ENCODE measurements at places on chromosomes 6 and 20.

- no peak for DNase-seq
These were observed 430 bp upstream of the FAM110A start for GRCh38 chr20:833121-833449.

- DNase-seq = no peak
These were observed 89.6 kb upstream of the SLC35F1 start for GRCh38 chr6:117817499-117817898.

GRCh38 chr6:153484056-153484455, 353.0 kb upstream of the RGS17 start:
- DNase-seq = no peak

DNA sequence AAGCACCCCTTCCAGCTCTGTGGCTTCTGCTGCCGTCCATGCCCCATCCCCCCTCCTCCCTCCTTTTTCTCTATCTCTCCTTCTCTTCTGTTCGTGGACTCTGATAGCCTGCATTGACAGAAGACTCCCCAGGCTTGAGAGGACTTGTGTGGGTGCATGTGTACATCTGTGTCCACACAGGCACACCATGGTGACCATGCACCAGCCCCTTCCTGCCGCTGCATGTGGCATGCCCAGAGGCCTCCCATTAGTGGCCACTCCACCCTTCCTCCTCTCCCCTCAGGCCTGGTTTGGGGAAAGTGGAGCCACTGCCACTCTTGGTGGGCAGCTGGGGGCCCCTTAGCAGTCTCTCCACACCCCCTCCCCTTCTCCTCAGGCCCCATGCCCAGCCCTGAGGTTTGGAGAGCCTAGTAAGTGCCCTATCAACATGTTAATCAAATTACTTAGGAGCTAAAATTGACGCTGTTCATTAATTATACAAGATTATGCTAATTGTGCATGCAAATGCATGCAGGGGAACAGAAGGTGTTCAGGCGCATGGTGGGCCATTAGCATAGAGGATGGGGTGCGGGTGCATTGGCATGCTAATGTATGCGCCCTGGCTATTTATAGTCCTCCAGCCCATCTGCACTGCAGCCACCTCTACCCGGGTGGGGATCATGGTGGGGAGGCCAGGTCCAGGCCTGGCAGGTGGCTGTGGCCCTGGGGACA, 45.9 kb downstream of the EBF4 start:
- DNase-seq = no peak

DNA sequence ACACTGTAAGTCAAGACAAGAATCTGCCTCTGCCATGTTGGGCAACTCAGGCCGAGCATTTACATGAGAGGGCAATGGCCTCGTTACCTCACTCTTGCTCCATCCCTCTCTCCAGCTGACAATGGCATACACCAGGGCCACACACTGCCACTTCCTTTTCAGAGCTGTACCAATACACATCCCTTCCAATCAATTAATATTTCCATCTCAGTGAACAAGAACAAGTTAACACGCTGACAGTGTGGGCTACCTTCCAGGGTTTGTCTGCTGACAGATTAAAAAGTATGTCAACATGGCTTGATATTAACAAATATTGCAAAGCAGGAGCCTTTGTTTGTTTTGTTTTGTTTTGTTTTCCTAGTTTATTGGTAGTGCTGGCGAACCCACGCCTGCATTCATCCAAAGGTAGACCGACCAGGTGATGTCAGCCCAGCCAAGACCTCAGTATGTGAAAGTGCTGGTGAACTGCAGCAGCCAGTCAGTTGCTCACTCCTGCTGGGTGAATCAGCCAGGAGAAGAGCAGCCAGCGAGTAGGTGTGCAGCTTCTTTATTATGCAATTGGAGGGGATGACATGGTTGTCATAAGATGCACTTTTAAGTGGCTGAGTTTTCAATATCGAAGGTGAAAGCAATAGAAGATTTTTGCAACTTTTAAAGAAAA, 487.3 kb upstream of the JARID2 start:
- no peak for DNase-seq

GRCh38 chr20:13277663-13278295, 56.7 kb downstream of the ISM1 start:
- DNase-seq = no peak

DNA sequence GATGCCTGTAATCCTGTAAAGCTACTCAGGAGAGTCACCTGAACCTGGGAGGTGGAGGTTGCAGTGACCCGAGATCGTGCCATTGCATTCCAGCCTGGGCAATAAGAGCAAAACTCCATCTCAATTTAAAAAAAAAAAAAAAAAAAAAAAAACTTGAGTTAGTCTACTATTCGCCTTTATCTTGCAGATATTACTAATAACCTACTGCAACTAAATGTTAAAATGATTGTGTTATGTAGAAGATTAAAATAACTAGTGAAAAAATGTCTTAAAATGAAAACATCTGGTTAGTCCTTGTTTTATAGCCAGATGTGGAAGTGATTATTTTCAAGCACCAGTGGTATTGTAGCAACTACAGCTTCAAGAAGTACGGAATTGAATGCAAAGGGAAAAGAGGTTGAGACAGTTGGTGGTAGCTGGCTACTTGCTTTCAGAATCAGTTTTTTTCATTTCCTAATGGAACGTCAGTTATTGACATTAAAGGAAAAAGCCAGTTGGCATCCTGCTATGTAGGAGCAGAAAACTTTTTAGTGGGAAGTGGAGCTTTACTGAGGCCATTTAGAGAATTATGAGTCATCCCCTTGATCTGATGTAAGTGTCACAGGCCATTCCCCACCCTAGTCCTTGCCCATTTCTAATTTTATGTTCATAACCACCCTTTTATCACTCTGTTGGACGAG, 43.8 kb upstream of the DYNLRB1 start:
- no peak for DNase-seq

GRCh38 chr20:15643713-15644112, 929.5 kb downstream of the KIF16B start:
- no peak for DNase-seq

DNA sequence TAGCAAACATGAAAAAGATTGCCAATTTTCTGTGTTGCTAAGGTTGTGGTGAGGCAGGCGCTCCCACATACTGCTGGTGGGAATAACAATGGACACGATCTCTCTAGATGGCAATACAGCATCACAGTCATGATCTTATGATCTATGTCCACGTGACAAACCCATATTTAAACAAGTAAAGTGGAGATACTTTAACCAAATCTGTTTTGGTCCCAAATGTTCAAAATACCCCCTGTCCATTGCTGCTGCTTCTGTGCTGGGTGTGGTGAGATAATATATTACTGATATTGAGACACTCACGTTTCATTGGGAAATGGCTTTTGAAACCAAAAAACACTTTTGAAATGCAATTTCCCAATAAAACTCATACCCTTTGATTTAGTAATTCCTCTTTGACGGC, 23.0 kb downstream of the SIRPD start:
- no peak for DNase-seq

DNA sequence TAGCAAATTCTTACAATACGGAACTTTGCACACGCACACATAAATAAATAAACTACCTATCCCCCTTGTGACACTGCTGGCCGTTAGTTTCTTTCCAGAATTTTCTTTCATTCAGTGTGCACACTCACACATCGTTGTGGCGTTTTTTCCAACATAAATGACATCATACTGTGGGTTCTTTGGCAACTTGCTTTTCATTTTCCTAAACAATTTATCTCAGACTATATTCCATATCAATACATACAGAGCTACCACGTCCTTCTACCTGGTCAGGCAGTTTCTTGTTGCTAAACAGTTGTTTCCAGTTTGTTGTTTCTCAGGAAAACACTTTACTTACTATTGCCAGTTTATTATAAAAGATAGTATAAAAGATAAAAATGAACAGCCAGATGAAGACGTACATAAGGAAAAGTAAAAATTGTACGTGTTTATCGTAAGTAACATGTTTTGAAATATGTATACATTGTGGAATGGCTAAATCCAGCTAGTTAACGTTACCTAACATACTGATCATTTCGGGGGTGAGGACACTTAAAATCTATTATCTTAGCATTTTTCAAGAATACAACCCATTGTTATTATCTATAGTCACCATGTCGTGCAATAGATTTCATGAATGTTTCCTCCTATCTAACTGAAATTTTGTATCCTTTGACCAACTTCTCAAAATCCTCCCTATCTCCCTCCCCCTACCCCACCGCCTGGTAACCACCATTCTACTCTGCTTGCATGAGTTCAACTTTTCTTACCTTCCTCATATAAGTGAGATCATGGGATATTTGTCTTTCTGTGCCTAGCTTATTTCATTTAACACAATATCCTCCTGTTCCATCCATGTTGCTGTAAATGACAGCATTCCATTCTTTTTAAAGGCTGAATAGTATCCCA, 1.2 kb upstream of the TP53RK start:
- DNase-seq = no peak

DNA sequence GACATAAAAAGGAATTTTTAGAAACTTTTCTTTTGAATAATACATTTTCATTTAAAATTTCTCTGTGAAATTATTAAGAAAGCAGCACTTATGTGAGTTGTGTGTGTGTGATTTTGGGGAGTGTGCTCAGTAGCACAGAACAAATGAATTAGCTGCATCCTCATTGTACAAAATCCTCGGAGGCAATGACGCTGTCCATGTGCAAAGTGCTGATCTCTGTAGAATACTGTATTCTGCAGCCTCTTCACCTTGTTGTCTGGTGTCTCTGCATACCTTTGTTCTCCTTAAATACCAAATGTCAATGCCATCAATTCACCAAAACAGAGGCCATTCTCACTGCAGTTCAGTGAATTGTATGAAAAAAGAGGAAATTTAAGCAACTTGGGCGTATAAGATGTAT, 838.4 kb downstream of the QKI start:
- no peak for DNase-seq

DNA sequence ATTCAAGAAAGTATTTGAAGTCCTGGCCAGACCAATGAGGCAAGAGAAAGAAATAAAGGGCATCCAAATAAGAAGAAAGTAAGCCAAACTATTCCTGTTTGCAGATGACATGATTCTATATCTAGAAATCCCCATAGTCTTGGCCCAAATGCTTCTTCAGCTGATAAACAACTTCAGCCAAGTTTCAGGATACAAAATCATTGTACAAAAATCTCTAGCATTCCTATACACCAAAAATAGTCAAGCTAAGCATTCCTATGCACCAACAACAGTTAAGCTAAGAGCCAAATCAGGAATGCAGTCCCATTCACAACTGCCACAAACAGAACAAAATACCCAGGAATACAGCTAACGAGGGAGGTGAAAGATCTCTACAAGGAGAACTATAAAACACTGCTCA, 60.1 kb upstream of the PHIP start:
- DNase-seq = no peak

DNA sequence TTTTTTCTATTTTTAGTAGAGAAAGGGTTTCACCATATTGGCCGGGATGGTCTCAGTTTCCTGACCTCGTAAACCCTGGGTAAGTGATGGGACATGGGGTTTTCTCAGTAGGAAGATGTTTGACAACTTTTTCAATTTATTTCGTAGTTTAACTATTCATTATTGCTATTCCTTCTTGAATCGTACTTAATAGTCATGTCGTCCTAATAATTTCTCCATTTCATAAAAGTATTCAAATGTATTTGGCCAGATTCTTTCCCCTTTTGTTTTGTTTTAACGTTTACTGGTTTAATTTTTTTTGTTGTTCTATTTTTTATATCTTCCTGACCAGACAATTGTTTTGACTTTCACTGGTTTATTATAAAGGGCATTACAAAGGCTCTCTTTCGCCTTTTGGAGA, 16.3 kb downstream of the GPX5 start:
- no peak for DNase-seq

DNA sequence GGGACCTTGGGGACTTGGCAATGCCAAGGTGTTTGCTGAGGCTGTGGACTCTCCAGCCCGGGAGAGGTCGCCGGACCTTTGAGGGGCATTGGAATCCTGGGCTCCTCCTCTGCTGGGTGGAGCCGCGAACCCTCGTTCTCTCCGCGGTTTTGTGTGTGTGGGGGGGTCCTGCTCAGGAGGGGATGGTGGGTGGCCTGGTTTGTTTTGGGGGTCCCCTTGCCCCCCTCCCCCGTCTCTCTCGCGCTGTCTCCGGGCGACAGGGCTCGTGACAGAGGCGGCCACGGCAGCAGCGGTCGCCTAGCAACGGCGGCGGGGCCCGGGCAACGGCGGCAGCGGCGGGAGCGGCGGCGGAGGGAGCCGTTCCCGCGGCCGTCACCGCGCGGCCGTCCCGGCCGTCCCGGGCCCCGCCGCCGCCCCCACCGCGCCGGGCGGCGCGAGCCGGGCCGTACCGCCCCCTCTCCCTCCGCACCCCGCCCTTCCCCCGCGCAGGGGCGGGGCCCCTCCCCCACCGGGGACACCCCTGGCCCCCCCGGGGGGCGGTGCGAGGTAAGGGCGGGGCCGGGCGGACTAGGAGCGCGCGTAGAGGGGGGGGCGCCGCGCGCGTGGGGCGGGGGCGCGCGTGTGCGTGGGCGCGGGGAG, 7.8 kb downstream of the SYNGAP1 start:
- no peak for DNase-seq

GRCh38 chr6:149454346-149454848, 30.4 kb downstream of the ZC3H12D start:
- peak; percentile 9 for DNase-seq

DNA sequence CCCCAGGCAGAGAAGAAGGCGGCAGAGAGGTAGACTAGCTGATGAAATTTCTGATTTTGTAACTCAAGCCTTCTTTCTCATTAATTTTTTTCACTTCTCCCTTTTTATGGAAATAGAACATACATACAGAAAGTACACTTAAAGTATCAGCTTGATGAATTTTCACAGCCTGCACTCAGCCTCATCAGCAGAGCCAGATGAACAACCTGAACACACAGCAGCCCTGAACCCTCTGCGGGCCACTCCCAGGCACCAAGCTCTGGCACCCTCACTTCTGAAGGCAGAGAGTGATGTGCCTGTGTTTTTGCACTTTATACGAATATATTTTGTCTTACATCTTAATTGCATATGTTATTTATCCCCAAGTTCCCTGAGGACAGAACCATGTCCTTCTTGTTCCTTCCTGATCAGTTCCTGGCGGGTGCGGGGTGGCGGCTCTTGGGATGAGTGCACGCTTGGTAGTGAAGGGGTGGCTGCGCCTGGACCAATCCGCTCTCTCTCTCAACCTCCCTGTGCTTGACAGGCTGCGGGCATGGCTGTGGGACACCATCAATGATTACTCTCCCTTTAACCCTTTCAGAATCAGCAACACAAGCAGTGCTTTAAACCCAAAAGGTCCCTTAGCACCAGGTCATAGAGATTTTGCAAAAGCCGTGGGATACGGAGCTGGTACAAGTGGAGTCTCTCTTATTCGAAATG, 34.8 kb upstream of the AFDN start:
- no peak for DNase-seq

DNA sequence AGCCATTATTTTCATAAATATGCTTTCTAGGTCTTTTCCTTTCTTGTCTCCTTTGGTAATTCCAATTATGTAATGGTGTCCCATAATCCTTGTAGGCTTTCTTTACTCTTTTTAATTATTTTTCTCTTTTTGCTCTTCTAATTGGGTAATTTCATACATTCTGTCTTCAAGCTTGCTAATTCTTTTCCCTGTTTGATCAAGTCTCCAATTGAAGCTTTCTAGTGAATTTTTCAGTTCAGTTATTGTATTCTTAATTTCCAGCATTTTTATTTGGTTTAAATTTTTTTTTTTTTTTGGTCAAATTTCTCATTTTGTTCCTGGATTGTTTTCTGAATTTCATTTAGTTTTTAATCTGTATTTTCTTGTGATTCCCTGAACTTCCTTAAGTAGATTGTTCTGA, 74.9 kb upstream of the UST start:
- no peak for DNase-seq

GRCh38 chr20:63374504-63374903, 13.4 kb upstream of the CHRNA4 start:
- no peak for DNase-seq
